Stimulated activated CD4-positive, alpha-beta T cell treated with anti-CD3 and anti-CD28 coated beads, Interleukin-15, amount 100 ng/mL, for 24 hours (primary cell): ENCODE measurements at places on chromosomes 13 and 19.
A peak's percentile ranks its signal among the peaks of the same experiment; 100 is the strongest.

- peak; percentile 45 for DNase-seq
These were observed 48.8 kb downstream of the IRS2 start for GRCh38 chr13:109737606-109738005.

GRCh38 chr13:24916464-24916863, 152.5 kb downstream of the RNF17 start:
- DNase-seq: no peak

DNA sequence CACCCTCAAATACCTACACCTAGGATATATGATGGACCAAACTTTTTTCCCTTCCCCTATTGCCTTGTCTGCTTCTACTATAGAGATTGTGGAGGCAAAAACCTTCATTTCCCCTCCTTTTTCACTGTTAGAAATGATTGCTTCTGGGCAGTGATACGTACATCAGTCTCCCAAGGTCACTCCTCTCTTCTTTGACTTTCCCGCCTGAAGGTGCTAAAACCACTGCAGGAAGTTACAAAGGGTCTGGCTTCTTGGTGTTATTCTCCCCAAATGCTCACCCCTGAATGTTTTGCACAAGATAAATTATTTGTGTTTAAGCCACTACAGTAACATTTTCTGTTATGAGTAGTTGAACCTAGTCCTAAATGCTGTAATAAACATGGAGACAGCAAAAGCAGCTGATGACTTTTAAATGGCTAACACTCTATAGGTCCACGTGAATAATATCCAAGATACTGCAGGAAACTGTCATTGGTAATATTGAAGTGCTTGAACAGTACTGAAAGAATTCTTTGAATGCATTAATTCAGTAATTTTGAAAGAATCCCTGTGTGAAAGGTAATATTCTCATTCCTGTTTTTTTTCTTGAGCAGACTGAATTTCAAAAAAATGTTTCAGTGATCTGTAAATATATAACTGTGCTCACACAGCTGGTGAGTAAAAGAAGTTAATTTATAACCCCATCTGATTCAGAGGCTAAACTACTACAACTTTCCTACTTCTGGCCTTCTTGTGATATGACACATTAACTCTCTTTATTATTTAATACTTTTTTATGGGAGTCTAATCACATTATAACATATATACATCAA, 865.1 kb downstream of the EFNB2 start:
- no peak for DNase-seq

DNA sequence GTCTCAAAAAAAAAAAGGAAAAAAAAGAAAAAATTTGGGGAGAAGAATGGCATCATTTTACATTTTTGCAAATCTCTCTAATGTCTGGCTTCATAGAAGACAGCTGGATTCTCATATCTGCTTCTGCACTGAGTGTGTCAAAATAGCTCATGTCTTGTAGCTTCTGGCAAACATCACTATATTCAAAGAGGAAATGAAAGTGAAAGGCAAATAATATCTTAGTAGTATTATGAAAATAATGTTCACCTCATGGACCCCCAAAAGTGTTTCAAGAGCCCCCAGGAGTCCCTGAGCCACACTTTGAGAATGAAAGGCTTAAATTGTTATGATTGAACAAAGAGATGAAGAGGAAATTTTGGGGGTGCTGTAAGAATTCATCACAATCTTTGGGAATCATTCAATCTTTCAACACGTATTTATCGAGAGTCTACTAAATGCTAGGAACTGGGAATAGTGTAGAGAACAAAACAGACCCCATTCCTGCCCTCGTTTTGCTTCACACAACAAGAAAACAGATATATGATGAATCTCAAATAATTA, 1.2 kb upstream of the SLC6A16 start:
- no peak for DNase-seq

DNA sequence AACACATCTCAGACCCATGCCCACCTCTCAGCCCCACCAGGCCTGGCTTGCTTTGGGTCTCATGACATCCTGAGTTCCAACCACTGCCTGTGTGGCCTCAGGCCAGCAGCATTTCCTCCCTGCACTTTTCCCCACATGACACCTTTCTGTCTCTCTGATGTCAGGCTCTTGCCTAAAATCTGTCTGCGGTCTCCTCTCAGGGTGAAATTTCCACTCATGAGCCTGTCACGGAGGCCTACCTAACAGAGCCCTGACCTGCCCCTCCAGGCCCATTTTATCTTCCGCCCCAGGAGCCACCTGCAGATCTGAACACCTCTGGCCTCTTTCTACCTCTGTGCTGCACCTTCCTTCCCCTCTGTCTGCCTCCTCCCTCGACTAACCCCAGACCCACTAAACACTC, 93.5 kb downstream of the ZDHHC20 start:
- no peak for DNase-seq

GRCh38 chr19:32669310-32669709, 5.7 kb downstream of the ANKRD27 start:
- DNase-seq: no peak

DNA sequence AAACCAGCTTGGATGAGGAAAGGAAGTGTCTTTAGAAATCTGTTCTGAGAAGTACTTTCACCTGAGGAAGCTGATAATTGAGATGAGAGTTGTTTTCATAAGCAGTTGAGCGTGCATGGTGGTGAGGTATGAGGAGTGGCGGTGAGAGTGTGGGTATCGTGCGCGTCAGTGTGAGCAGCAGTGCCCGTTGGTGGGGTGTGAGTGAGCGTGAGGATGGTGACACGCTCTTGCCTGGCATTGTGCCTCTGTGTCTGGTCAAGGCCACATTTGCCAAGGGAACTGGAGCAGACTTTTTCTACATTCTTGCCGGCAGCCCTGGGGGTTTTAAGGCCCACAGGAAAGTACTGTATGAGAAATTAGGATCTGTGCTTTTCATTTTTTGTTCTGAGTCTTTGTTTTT, 36.5 kb upstream of the TEX29 start:
- DNase-seq: no peak

- peak; percentile 58 for DNase-seq
These were observed 821 bp downstream of the TDRD3 start for GRCh38 chr13:60397704-60398378.

DNA sequence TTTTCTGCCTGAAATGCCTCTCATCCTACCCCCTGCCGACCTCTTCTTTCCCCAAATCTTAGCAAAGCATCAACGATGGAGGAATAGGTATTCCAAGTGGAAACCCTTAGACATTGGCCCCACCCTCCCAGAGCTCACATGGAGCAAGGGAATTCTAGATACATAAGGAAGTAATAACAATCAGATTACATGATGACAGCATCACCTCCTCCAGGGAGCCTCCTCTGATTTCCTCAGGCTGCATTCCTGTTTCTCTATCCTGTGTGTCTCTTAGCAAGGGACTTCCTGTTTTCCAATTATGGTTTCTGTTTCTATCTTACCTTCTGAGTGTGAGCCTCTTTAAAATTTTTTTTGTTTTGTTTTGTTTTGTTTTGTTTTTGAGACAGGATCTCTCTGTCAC, 246.6 kb downstream of the TSHZ3 start:
- DNase-seq: no peak

DNA sequence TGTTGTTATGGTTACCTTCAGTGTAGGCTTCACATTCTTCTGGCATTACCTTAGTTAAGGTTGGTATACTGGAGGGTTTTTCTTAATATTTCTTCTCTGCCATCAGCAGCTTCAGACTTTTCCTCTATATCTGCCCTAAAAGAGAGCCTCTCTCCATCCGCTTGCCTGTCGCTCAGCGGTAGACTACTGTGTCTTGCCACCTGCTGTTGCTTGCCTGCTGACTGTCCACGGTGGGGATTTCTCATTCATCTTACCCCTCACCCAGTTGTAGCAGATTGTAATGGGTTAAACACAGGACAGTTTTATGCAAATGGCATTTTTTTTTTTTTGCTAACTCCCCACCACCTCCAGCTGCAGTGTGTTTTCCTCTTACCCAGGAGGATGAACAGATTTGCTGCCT, 577.2 kb downstream of the SLITRK5 start:
- no peak for DNase-seq

DNA sequence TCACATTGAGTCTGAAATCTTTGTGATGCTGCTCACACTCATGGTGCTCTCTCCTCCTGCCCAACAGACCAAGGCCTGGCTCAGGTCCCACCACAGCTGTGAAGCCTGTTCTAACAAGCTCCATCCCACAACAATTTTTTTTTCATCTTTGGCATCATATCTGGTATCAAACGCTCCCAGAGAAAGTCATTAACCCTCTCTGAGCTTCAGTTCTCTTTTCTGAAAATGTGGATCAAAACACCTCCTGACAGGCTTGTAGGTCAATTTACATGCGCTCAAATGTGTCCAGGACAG, 224.4 kb downstream of the LACC1 start:
- no peak for DNase-seq

- no peak for DNase-seq
These were observed 30.2 kb upstream of the CPB2 start for GRCh38 chr13:46134961-46135522.

- no peak for DNase-seq
These were observed 617.5 kb upstream of the KLF12 start for GRCh38 chr13:74751739-74752138.

- no peak for DNase-seq
These were observed 19.5 kb upstream of the GAS6 start for GRCh38 chr13:113883314-113883811.

GRCh38 chr13:35649162-35649561, 172.7 kb upstream of the MAB21L1 start:
- no peak for DNase-seq

DNA sequence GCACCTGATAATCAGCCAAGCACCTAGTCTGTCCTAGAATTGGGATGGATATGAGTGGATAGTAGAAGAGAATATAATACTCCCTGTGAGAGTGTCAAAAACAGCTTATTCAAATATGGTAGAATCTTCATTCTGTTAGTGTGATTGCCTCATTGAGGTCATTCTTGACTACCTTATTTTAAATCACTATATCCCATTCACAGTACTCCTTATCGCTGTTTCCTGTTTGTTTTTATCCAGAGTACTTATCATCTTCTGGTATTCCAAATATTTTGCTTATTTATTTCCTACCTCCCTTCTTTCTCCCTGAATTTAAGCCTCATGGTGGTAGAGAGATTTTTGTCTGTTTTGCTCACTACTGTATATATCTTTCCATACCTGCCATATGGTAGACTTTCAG, 9.9 kb downstream of the NDFIP2 start:
- DNase-seq: no peak

GRCh38 chr13:114325729-114326128, 11.4 kb downstream of the CHAMP1 start:
- no peak for DNase-seq

DNA sequence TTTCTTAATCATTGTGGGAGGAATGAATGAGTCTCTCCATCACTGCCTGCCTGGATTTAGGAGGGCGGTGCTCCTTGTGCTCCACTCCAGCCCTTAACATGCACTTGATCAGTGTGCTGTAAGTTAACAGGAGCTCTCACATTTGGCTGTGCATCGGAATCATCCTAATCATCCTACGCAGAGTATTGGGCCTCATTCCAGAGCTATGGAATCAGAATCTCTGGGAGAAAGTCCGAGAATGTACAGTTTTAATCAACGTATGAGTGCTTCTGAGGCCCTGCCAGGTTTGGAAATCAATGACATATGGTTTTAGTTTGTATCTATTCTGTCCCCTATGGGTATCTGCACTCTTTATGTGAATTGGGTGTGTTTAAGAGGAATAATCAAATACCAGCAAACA, 34.9 kb upstream of the DCLK1 start:
- DNase-seq: no peak

DNA sequence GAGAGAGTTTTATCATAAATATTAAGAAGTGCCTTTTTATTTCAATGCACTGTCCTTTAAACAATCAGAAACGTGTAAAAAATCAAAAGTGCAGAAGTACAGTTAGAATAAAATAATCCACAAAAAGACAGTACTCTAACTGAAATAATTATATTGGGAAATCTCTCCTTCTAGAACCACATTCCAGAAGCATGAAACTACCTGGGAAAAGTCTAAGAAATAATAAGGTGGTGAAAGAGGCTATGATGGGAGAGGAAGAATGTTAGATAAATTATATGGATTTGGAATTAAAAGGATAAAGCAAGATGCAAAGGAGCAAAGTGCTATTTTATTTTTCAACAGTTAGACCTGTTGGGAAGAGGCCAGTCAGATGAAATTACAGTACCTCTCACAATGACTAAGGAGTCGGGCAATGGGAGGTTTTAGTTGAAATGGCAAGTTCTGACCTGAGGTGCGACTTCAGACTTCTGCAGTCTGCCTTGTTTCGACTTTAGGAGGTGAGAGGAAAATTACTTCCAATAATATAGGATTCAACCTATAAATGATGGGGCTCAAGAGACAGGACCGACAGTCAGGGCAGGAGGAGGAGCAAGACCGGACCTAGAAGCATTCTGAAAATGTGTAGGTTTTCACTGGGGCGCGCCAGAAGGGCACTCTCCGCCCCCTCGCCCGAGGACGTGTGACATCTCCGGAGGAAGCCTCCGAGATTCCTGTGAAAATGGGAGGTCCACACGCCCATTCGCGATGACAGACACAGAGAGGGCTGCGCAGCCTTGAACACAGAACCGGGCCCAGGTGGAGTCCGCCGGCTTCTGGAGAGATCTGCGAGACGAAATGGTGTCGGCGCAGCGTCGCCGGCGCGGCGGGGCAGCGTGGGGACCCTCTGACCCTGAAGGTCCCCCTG, 717 bp downstream of the SPRYD7 start:
- peak; percentile 66 for DNase-seq
